ENCODE measurements at places on chromosomes 7 and 10. TPM values are rescaled to one million over a fixed set of nuclear protein-coding genes. Genes with fewer than 3 reads are reported as not detected.

Gene TUBAL3
- 0.25 TPM for total RNA-seq

Gene SFTPA2
- not detected for total RNA-seq

Gene LRRC4
- total RNA-seq: 0.76 TPM

Gene TMEM139
- not detected for total RNA-seq

Gene C7orf33
- total RNA-seq: not detected

Gene ADAM8
- total RNA-seq: 1.6 TPM

Gene ZP3
- total RNA-seq: 0.49 TPM

Gene GNAT3
- total RNA-seq: not detected

Gene BMI1
- total RNA-seq: 61.9 TPM

Gene ARMC3
- not detected for total RNA-seq

Gene ATXN7L1
- 2.3 TPM for total RNA-seq

Gene ADIRF
- 28.5 TPM for total RNA-seq

Gene EPHB6
- not detected for total RNA-seq

Gene PRKCQ
- 0.16 TPM for total RNA-seq

Gene ZNRF2
- 6.6 TPM for total RNA-seq

Gene MKI67
- total RNA-seq: 23.2 TPM

Gene CALCR
- not detected for total RNA-seq

Gene NUPR2
- not detected for total RNA-seq

Gene FAM25C
- total RNA-seq: not detected

Gene NPY4R
- total RNA-seq: not detected

Gene GPR26
- total RNA-seq: not detected

Gene ELMO1
- 72.2 TPM for total RNA-seq

Gene SPDYE9
- total RNA-seq: not detected

Gene PTPRZ1
- total RNA-seq: under 0.01 TPM

Gene FGFR2
- not detected for total RNA-seq

Gene RNF148
- 4.5 TPM for total RNA-seq

Gene ADAMTS14
- total RNA-seq: under 0.01 TPM

Gene AZGP1
- not detected for total RNA-seq

Measured in bladder microvascular endothelial cell (primary cell).